ENCODE measurements at places on chromosomes 7 and 10.

- no peak for DNase-seq
Measured at GRCh38 chr7:36490419-36490830, 100.8 kb downstream of the ANLN start.

DNA sequence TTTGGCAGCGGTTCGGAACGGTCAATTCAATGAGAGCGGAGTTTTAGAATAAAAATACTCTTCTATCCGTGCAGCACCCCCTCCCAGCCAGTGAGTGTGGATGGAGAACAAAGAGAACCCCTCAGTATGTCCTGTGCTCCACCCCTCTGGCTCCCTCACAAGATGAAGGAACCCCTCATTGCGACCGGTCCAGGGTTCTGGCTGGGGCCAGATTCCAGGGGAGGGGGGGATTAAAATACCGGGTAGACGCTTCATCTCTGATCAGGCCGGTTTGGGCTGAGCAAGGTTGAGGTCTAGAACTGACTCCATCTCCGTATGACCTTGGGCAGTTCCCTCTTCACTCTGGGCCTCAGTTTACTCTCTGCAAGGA, 5.9 kb downstream of the CYP26C1 start:
- no peak for DNase-seq

- no peak for DNase-seq
Measured at GRCh38 chr10:62506371-62506770, 132.2 kb downstream of the ZNF365 start.

GRCh38 chr10:22690158-22690557, 24.2 kb downstream of the PIP4K2A start:
- no peak for DNase-seq

- DNase-seq: no peak
Measured at GRCh38 chr10:130038019-130038555, 72.5 kb downstream of the C10orf143 start.

DNA sequence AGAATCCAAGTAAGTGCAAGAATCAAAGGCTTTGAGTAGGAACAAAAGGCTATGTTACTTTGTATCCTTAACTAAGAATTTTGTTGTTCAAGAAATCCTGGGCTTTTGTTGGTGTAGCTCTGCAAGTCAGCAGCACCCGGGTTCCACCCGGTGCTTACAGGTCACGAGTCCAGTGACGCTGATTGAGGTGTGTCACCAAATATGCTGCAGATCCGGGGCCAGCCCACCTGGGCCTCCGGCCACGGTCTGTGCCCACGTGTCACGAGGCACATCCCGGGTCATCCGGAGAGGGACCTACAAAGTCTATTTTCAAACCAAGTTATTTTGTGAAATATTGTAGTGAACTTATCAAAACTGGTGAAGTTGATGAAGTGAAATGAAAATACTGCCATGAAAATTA, 103.1 kb downstream of the MGMT start:
- no peak for DNase-seq

GRCh38 chr10:80684259-80684658, 146.6 kb downstream of the SH2D4B start:
- peak; percentile 49 for DNase-seq

DNA sequence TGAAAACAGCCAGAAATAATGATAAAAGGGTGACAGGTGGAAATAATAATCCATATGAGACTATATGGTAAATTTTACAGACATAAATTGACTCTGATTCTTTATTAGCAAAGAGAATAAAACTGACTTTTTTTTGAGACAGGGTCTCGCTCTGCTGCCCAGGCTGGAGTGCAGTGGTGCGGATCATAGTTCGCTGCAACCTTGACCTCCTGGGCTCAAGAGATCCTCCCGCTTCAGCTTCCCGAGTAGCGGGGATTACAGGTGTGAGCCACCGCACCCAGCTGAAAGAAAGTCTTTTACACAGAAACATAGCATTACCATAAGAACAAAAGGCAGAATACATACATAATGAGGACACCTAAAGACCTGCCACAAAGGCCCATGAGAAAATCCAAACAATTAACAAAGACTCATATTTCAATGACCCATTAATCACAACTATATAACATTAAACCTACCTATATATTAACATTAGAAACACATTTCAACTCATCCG, 51.5 kb upstream of the DIP2C start:
- DNase-seq: no peak

- peak; percentile 63 for DNase-seq
Measured at GRCh38 chr10:50497758-50498157, 126.0 kb downstream of the SGMS1 start.

GRCh38 chr7:40341836-40342235, 207.0 kb downstream of the SUGCT start:
- DNase-seq: no peak

- DNase-seq: no peak
Measured at GRCh38 chr7:5679813-5680473, 101.5 kb downstream of the RNF216 start.

Measured in HT1080 (cell line).